ENCODE measurements at places on chromosomes 13 and 19. TPM values are rescaled to one million over a fixed set of nuclear protein-coding genes. Genes with fewer than 3 reads are reported as not detected.

Gene HSD17B14
- 14.9 TPM for total RNA-seq

Gene C13orf46
- total RNA-seq, result not detected

Gene ADGRE3
- not detected for total RNA-seq

Gene ZNF428
- 43.9 TPM for total RNA-seq

Gene PRODH2
- not detected for total RNA-seq

Gene DGKH
- total RNA-seq, result 2.2 TPM

Gene FGF21
- not detected for total RNA-seq

Gene EID2
- 9.4 TPM for total RNA-seq

Gene WDR88
- total RNA-seq, result not detected

Gene MUC16
- 0.12 TPM for total RNA-seq

Gene LIPE
- 10.7 TPM for total RNA-seq

Gene CDC42EP5
- 101 TPM for total RNA-seq

Data from pericardium fibroblast (primary cell).